ENCODE measurements at places on chromosomes 11 and 22.

GRCh38 chr11:75721852-75722668 is 4.4 kb downstream of the MOGAT2 start:
- DNase-seq, result no peak

GRCh38 chr11:114081641-114082414 is 22.3 kb downstream of the ZBTB16 start:
- DNase-seq, result no peak

GRCh38 chr11:8127447-8127846 is 41.4 kb downstream of the RIC3 start:
- DNase-seq, result no peak

- DNase-seq, result no peak
These were observed 38.4 kb upstream of the TP53I11 start for GRCh38 chr11:44988981-44989635.

- no peak for DNase-seq
These were observed 10.6 kb downstream of the MAPK1 start for GRCh38 chr22:21856868-21857267.

DNA sequence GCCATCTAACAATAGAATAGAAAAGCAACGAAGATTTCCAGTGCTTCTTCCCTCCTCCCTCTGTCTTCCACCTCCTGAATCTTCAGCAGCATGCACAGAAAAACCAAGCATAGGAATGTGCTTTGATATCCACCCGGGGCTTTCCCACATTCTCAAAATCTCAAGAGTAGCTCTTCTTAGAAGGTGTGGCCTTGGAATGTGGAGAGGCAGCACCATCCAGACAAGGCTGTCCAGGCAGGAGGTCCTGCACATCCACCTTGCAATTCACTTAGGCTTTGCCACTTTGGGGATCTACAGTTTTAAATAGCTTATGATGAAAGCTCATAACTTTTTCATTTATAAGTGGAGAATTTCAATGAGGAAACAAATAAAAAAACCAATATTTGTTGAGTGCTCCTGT is 72.9 kb downstream of the KIRREL3 start:
- no peak for DNase-seq

DNA sequence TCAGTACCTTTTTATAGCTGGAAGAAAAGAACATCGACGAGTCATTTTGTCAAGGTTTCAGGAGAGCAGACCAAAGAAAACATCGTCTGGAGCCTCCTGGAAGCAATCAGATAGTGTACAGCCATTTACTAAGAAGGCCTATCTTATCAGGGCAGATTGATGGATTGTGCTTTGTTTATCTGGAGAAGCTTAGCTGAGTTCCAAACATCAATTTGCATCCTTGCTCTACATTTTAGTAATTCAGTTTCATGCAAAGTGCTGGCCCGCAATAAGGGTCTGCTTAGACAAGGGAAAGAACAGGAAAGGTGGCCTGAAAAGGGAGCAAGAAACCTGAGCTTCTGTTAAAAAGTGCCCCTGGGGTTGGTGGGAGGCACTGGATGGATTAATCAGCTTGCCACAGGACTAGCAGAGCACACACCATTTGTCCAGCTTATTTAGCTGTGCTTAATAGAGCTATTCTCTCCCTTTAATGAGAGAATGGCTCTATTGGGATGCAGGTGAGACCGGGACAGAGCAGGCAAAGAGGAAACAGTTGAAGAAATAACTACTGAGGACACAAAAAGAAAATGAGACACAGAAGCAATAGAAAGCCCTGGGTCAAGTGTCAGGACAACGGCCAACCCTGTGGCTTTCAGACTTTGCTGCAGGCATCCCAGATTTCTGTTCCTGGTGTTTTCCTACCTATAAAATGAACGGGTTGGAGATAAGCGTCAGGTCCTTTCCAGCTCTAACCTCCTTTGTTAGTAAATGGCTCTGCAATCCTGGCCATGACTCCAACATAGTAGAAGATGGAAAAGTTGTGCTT is 122.1 kb upstream of the TTC12 start:
- DNase-seq, result no peak

GRCh38 chr22:36753916-36754315 is 22.0 kb downstream of the IFT27 start:
- DNase-seq, result no peak

- DNase-seq, result no peak
These were observed 140.0 kb upstream of the POU2AF2 start for GRCh38 chr11:111105566-111105965.

- no peak for DNase-seq
These were observed 23.3 kb downstream of the P4HA3 start for GRCh38 chr11:74288161-74288560.

DNA sequence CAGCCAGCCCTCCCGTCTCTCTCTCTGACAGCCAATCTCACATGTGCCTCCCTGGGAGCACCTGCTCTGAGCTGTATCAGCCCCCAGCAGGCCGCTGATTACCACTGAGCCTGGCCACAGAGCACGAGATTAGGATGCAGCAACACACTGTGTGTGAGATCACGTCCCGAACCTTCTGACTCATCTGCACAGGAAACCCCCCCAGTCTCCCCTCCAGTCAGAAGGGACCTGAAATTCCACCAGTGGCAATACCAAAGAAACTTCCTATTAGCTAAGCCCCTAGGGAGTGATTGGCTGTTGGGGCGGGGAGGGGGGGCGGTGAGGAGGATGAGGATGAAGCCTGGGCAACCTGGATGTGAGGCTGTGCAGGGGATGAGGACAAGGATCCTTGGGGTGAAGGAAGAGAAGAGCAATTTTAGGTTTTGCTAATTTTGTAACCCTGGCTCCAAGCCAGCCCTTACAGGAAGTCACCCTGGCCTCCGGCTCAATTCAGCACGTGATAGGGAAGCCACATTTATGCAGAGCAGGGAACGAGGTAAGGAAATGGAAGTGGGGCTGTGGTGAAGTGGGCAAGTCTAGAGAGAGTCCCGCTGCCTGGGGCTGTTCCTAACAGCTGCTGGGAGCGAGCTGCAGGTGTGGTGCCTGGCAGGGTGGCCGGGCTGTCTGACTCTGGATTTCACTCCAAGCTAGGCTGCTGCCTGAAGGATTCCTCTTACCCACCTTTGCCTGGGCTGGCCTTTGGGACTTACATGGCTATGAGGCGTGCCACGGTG is 1.9 kb downstream of the SLC43A3 start:
- peak; percentile 99 for DNase-seq

GRCh38 chr11:122398167-122398566 is 257.4 kb upstream of the UBASH3B start:
- no peak for DNase-seq

DNA sequence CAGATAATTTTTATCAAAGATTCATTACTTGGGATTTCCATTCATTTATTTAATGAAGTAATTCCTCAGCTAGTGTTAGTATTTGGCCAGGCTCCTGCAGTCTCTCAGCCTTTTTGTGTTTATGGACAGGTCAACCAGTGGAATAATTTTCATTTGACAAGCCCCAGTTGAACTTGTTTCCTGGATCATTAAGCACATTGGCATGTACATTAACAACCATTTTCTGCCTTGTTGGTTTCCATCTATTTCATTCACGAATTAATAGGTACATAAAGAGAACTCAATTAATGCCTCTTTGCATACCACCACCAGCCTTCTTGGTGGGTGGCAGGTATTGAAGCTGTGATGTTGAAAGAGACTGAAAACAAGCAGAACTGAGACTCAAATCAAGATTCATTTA is 745.2 kb downstream of the KCNA4 start:
- DNase-seq, result no peak

DNA sequence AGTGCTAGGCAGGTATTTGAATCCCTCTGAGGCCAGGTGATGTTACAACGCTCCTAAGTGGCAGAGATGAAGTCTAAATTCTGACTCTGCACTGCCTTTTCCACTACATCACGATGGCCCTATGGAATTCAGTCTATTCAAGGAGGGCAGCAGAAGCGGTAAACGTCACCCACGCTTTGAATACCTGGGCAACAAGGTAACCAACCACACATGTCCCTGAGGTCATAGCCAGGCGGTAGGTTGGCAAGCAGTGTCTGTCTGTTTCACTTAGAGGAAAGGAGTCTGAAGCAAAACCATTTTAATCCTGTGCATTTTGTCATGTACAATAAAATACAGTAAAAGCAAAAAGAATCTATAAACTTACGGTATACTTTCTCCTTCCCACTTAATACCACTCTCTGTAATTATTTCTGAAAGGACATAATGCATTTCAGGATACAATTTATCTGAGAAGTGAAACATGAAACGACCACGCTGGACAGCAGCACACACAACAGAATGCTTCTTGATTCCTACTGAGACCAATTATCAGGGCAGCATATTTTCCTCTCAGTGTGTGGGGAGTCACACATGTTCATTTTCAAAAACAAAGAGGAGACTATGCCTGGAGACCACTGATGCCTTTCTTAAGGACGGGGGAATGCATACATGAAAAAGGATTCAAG is 51.3 kb downstream of the PRDM10 start:
- no peak for DNase-seq

GRCh38 chr11:126335463-126335760 is 20.1 kb upstream of the ST3GAL4 start:
- no peak for DNase-seq

DNA sequence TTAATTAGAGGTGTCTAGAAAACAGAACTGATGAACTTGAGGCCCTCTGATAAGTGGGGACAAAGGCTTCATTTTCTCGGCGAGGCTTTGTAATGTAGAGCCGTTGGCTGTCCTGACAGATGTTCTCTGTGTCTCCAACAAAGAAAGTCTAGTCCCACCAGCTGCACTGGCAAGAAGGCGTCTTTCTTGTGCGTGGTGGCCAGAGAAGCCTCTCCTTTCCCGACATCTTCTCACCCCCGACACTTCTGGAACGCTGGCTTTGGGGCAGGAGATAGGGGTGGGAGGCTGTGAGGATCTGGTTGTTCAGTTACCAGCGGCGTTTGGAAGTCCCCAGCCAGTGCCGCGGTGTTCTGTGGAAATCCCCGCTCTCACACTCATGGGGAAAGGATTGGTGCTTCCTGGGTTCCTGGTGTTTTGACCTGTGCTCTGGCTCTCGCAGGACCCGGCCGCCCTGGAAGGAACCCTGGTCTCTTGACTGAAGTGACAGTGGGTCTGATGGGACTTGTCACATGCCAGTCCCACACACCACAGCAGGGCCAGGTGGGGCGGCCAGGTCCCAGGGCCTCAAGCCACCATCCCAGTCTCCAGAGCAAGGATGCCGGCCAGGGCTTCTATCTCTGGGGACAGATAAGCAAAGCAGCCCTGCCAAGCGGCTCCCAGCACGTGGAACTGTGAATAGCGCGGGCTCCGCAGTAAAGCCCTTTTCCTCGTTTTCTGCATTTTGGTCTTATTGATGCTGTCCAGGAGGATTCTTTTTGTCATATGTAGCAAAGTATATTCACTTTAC is 23.2 kb downstream of the FADS2 start:
- DNase-seq, result no peak

GRCh38 chr11:68311160-68312116 is 953 bp upstream of the LRP5 start:
- DNase-seq, result no peak

- DNase-seq, result no peak
These were observed 277.6 kb downstream of the BRD1 start for GRCh38 chr22:49550141-49550430.

DNA sequence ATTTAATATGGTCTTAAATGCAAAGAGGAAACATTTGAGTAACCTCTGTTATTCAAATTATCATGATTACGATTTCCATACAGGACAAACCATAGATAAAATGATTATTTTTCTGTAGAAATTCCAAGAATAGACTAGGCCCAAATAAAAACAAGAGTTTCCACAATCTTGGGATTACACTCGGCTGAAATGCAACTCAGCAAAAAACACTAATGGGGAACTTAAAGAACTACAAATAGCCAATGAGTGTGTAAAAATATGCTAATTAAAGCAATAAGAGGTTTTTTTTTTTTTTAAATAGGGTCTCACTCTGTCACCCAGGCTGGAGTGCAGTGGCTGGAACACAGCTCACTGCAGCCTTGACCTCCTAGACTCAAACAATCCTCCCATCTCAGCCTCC is 10.5 kb upstream of the PRRG4 start:
- no peak for DNase-seq

- no peak for DNase-seq
These were observed 39.5 kb downstream of the CDKN1C start for GRCh38 chr11:2846056-2846455.

DNA sequence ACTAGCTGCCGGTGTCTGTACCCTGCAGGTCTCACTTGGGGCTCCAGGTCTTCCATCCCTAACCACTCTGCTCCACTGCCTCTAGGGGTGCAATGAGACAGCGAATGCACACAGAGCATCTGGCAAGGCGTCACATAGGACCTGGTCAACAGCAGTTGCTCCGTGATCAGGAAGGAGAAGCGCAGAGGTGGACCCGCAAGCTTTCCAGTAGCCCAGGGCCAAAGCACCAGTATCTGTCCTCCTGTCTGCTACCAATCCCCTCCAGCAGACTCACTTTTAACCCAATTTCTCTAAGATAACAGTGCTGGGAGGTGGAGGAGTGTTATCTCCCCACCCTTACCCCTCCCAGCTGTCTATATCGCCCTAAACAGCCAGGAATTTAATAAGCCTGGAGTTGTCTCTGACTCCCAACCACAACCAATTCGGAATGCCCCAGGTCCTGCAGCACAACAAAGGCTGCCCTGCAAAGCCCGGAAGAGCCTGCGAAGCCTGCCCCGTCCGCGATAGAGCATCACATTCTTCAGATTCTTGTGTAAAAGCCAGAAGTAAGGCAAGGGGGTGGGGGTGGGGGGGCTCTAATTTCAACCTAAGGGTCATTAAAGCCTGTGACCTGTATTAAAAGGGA is 19.3 kb downstream of the MYH9 start:
- no peak for DNase-seq

DNA sequence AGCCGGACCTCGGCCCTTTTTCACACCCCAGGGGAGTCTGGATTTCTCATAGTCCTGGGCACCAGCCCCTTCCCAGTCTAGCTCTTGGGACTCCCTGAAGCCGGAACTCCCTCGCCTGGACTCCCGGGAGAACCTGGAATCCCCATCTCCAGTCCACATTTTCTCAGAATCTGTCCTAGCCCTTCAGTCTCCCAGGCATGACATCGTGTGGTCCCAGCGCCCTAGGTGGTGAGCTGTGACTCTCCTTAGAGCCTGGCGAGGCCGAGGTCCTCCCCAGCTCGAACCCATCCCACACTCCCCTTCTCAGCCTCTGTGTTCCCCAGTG is 673 bp upstream of the DUSP18 start:
- no peak for DNase-seq

- no peak for DNase-seq
These were observed 32.4 kb downstream of the JAM3 start for GRCh38 chr11:134101282-134101681.

DNA sequence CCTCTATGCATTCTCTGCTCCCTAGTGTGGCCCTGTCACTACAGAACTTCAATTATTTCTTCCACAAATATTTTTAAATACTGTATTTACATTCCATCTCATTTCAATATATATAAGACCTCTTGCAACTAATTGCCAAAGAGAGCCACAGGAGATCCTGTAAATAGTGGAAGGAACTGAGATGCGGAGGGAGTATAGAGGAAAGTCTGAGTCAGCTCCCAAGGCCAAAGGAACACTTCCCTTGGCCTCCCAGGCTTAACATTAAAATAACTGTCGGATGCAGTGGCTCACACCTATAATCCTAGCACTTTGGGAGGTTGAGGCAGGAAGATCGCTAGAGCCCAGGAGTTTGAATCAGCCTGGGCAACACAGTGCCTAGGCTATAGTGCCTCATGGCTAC is 31.2 kb downstream of the RBFOX2 start:
- no peak for DNase-seq

All from AML-193 (cell line).